ENCODE measurements at places on chromosomes 7 and 10. TPM values are rescaled to one million over a fixed set of nuclear protein-coding genes. Genes with fewer than 3 reads are reported as not detected.

DNA sequence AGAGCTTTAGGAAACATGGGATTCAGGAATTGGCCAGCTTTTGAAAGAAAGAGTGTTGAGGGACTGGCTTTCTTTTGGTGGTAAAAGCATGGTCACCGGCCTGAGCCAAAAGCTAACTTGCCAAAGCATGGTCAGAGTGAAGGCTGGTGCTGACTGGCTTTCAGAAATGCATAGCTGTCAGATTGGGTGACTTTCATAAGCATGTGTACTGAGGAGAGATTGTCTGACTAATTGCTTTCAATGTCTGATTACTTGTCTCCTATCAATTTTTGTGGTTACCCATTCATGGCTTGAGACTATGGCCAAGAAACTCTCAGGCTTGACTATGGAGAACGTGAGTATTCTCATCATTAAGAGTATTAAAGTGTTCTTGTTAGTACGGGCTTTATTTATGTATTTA, 28.2 kb downstream of the ZNF25 start:
- no peaks in the 10 kb centered on the region for H3K4me1 ChIP-seq
- H3K36me3 ChIP-seq = peaks cover 83% of the 10 kb centered on the region
- H3K27me3 ChIP-seq = no peaks in the 10 kb centered on the region
- H3K4me3 ChIP-seq = no peak overlapping the region
- no peak for DNase-seq
- no peak overlapping the region for H3K27ac ChIP-seq

DNA sequence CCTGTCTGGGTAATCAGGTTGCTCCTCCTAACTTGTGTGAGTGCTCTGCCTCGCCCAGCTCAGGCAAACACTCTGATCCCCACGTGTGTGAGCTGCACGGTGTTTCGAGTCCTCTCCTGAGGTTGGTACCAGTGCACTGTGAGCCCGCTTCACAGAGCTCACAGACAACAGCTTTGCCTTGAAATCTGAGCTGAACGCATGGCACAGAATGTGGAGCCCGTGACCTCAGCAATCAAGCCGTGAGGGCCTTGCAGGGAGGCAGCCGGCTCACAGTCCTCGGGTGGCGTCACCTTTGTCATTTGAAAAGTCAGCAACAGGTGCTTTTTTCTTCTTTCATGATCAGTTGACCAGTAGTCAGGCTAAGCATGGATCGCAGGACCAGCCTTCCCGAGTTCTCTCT, 60.2 kb upstream of the ADGRA1 start:
- no peaks in the 10 kb centered on the region for H3K27me3 ChIP-seq
- H3K4me1 ChIP-seq = no peaks in the 10 kb centered on the region
- no peak overlapping the region for H3K4me3 ChIP-seq
- H3K36me3 ChIP-seq = no peaks in the 10 kb centered on the region
- no peak overlapping the region for H3K27ac ChIP-seq
- DNase-seq = no peak

DNA sequence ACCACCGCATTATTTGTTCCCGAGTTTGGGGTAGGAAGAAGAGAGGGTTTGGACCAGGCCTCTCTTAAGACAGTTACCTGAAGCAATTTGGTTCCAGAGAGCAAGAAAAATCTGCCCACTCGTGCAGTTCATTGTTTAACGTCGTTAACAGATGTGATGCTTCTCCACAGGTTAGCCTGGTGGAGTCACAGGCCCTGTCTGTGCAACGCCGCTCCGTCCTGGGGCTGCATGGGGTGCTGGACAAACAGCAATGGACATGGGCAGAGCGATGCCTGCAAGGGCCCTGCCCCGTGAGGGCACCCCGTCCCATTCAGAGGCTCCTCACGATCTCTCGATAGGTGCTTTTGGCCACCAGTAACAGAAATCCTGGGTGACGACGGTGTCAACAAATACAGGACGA, 9.7 kb downstream of the FOXL3 start:
- no peaks in the 10 kb centered on the region for H3K4me1 ChIP-seq
- no peak for DNase-seq
- no peaks in the 10 kb centered on the region for H3K36me3 ChIP-seq

DNA sequence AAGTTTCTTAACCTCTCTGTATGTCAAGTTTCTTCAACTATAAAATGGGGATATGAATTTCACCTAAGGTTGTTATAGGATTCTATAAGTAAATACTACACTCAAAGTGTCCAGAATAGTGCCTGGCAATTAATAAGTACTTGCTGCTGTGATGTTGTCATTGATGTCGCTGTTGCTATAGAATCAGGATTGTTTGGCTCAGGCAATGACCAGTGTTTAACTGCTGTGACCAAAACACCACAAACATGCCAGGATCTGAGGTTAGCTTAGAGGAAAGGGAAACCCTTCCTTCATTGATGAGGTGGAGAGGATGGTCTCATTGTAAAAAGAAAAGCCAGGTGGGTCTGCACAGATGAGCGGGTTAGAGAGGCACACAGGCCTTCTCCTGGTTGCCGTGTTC, 223.1 kb upstream of the INHBA start:
- peaks cover 6% of the 10 kb centered on the region for H3K4me1 ChIP-seq
- no peak overlapping the region for H3K27ac ChIP-seq
- DNase-seq = no peak
- H3K27me3 ChIP-seq = no peaks in the 10 kb centered on the region

GRCh38 chr7:141685285-141686023, 16.5 kb downstream of the DENND11 start:
- no peaks in the 10 kb centered on the region for H3K4me1 ChIP-seq
- H3K36me3 ChIP-seq = peaks cover 30% of the 10 kb centered on the region
- H3K4me3 ChIP-seq = no peak overlapping the region

Gene LGI1
- total RNA-seq = not detected

- no peak overlapping the region for H3K27ac ChIP-seq
- H3K4me1 ChIP-seq = peaks cover 14% of the 10 kb centered on the region
- no peak for DNase-seq
- H3K27me3 ChIP-seq = no peaks in the 10 kb centered on the region
- H3K4me3 ChIP-seq = no peak overlapping the region
Observed at GRCh38 chr10:94439275-94439861, 37.0 kb downstream of the TBC1D12 start.

Gene ZP3
- not detected for total RNA-seq

- no peaks in the 10 kb centered on the region for H3K4me1 ChIP-seq
- no peaks in the 10 kb centered on the region for H3K27me3 ChIP-seq
- H3K27ac ChIP-seq = no peak overlapping the region
- H3K4me3 ChIP-seq = no peak overlapping the region
- H3K36me3 ChIP-seq = no peaks in the 10 kb centered on the region
- DNase-seq = no peak
Observed at GRCh38 chr7:31475368-31475767, 38.5 kb upstream of the ITPRID1 start.

Gene RBP4
- total RNA-seq = 0.99 TPM

GRCh38 chr10:43263551-43264343, 3.1 kb downstream of the RASGEF1A start:
- H3K27me3 ChIP-seq = peaks cover 75% of the 10 kb centered on the region
- DNase-seq = peak; percentile 91
- H3K27ac ChIP-seq = no peak overlapping the region
- no peak overlapping the region for H3K4me3 ChIP-seq
- H3K4me1 ChIP-seq = peaks cover 33% of the 10 kb centered on the region
- no peaks in the 10 kb centered on the region for H3K36me3 ChIP-seq

Gene SYT15B
- 2.5 TPM for total RNA-seq

DNA sequence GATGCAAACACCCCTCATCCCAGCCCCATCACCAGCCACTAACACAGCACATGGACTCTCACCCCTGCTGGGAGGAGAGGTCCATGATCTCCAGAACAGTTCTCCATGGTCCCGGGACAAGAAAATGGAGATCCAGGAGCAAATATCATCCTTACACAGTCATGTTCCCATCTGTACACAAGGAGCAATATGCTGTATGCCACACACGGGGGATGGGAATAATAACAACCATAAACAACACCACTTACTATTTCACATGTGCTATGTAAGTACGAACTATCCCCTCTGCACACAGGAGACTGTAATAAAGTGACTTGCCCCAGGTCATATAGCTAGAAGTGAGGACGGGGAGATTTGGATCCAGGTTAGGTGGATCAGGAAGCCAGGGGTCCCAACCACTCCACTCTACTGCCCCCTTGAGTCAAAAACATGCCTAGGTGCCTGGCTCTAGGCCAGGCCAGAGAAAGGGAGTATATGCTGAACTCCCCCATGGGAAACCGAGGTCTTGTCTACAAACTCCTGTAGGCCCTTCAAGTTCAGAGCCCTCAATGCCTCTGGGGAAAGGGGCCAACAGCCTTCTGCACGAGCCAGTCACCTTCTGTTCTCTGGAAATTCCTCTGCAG, 34.1 kb downstream of the LRRC20 start:
- no peak overlapping the region for H3K27ac ChIP-seq
- H3K4me1 ChIP-seq = peaks cover 7% of the 10 kb centered on the region
- no peaks in the 10 kb centered on the region for H3K36me3 ChIP-seq
- DNase-seq = no peak

- no peaks in the 10 kb centered on the region for H3K36me3 ChIP-seq
- peak overlapping the region; percentile 31 for H3K4me3 ChIP-seq
- no peak for DNase-seq
- no peaks in the 10 kb centered on the region for H3K27me3 ChIP-seq
Observed at GRCh38 chr10:28177944-28178637, 124.8 kb downstream of the MPP7 start.

GRCh38 chr10:117442944-117443685, 67.9 kb upstream of the PDZD8 start:
- H3K27ac ChIP-seq = no peak overlapping the region
- no peaks in the 10 kb centered on the region for H3K36me3 ChIP-seq
- H3K4me3 ChIP-seq = peak overlapping the region; percentile 41
- DNase-seq = peak; percentile 94
- H3K4me1 ChIP-seq = no peaks in the 10 kb centered on the region

Gene LLCFC1
- not detected for total RNA-seq

Gene MTERF1
- 4.3 TPM for total RNA-seq

DNA sequence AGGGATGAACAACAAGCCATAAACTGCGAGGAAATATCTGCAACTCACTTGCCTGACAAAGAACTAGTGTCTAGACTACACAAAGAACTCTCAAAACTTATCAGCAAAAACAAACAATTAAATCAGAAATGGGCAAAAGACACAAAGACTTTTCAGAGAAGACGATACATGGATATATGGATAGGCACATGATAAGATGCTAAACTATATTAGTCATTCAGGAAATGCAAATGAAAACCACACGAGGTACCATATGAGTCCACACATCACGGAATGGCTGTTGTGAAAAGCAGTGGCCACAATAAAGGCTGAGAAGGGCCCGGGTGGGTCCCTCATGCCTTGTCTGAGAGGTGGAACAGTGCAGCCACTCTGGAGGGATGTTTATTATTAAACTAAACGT, 267.8 kb downstream of the WDR37 start:
- H3K4me3 ChIP-seq = no peak overlapping the region
- H3K36me3 ChIP-seq = no peaks in the 10 kb centered on the region
- no peak overlapping the region for H3K27ac ChIP-seq
- no peak for DNase-seq
- no peaks in the 10 kb centered on the region for H3K4me1 ChIP-seq

DNA sequence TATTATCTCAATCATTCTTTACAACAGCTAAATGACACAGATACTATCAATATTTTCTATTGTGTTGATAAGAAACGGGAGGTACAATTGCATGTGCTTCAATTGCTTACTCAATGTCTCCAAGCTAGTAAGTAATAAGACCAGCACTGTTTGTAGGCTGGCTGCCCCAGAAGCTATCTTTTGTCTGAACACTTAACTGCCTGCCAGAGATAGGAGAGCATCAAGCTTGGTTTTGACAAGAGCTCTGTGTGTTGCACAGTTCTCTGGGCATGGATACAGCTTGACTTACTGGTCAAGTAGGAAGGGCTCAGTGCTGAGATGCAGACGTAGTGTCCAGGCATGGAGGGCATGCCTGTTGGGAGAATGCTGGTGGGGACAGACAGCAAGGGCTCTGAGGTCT, 26.3 kb upstream of the CAPZA2 start:
- H3K4me1 ChIP-seq = no peaks in the 10 kb centered on the region
- no peak overlapping the region for H3K27ac ChIP-seq
- H3K36me3 ChIP-seq = no peaks in the 10 kb centered on the region
- no peak overlapping the region for H3K4me3 ChIP-seq
- H3K27me3 ChIP-seq = no peaks in the 10 kb centered on the region
- DNase-seq = no peak

DNA sequence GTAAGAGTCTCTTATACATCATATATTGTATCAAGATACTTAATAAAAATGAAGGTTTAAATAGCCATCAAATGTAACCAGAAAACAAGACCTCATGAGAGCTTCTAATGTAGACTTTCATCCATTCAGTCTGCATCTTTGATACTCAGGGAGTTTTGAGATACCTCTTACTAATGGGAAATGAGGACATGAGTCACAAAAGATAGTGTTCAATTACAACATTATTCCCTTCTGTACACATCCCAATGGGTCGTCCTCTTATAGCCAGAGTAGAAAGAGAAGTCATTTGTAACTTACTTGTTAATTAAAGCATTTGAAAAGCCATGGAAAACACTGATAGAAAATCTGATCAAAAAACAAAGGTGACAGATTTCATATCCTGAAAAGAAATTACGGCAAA, 19.4 kb downstream of the SHTN1 start:
- no peaks in the 10 kb centered on the region for H3K4me1 ChIP-seq
- H3K4me3 ChIP-seq = no peak overlapping the region
- H3K27ac ChIP-seq = no peak overlapping the region
- H3K36me3 ChIP-seq = no peaks in the 10 kb centered on the region
- H3K27me3 ChIP-seq = no peaks in the 10 kb centered on the region

Gene IFIT5
- 18.6 TPM for total RNA-seq

Gene MMS19
- 48.5 TPM for total RNA-seq

DNA sequence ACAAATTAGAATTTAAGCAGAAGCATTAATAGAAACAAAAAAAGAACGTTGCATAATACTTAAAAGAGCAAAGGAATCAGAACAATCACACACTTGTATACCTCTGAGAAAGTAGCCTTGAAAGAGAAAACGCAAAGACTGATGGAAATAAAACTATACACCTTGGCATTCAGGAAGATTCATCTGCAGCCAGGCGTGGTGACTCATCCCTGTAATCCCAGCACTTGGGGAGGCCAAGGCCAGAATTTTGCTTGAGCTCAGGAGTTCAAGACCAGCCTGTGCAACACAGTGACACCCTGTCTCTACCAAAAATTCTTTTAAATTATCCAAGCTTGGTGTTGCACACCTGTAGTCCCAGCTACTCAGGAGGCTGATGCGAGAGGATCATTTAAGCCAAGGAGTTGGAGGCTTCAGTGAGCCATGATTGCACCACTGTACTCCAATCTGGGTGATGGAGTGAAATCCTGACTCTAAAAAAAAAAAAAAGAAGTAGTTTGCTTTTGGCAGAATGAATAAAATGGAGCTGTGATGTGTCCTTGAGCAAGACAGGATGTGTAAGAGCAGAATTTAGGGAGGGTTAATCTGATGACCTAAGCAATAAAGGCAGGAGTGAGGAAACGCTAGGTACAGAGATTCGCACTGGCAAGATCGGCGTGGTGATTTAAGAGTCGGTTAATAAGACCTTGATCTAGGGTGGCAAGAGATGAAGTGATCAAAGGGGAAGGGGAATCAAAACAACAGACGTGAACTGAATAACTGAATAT, 75.8 kb upstream of the NRP1 start:
- DNase-seq = peak; percentile 57
- no peak overlapping the region for H3K4me3 ChIP-seq
- H3K27me3 ChIP-seq = no peaks in the 10 kb centered on the region
- H3K36me3 ChIP-seq = no peaks in the 10 kb centered on the region
- H3K4me1 ChIP-seq = peaks cover 6% of the 10 kb centered on the region

Gene GPR85
- total RNA-seq = not detected

Gene ZNF239
- total RNA-seq = 5.6 TPM

Measured in esophagus muscularis mucosa (tissue), 4 donors.